Bronchus fibroblast of lung (primary cell): ENCODE measurements at places on chromosomes 12 and 14. TPM values are rescaled to one million over a fixed set of nuclear protein-coding genes. Genes with fewer than 3 reads are reported as not detected.

TNFAIP2 gene
- 32.4 and 36.6 TPM in 2 replicates for total RNA-seq

OAS2 gene
- not detected in 2 replicates for total RNA-seq

CLEC6A gene
- not detected in 2 replicates for total RNA-seq

HSPB8 gene
- 4.5 and 5.6 TPM in 2 replicates for total RNA-seq

TMEM229B gene
- total RNA-seq = not detected in 2 replicates
